ENCODE measurements at places on chromosomes 6 and 20. TPM values are rescaled to one million over a fixed set of nuclear protein-coding genes. Genes with fewer than 3 reads are reported as not detected.

DNA sequence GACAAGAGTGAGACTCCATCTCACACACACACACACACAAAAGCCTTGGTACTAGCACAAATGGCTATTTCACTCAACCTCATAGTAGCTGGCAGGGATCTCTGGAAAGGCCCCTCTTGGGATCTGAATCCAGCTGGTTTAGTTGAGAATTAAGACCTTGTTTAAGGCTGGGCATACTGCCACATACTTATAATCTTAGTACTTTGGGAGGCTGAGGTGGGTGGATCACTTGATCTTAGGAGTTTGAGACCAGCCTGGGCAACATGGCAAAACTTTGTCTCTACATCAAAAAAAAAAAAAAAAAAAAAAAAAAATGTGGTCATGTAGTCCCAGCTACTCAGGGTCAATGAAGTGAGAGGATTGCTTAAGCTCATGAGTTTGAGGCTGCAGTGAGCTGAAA lies 628.3 kb downstream of the MMUT start:
- DNase-seq, result peak; percentile 47

- DNase-seq, result no peak
Measured at GRCh38 chr20:62361799-62362589, 5.1 kb downstream of the LAMA5 start.

DNA sequence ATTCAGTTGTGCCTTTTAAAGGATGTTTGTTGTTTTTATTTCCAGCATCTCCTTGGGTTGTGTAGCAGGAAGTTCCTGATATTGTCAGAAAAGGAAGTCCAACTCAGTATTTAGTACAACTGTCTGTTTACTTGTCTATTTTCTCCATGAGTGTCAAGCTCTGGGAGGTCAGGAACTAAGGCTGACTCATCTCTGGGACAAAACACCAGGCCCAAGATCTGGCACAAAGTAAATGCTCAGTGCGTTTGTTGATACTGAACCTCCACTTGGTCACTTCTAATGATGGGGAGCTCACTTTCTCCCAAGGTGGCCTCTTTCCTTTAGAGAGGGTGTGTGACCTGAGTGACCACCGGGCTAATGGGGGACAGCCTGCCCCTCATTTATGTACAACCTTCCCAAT lies 12.6 kb upstream of the PIGU start:
- no peak for DNase-seq

GRCh38 chr20:45105317-45105716 lies 4.4 kb upstream of the KCNS1 start:
- no peak for DNase-seq

DNA sequence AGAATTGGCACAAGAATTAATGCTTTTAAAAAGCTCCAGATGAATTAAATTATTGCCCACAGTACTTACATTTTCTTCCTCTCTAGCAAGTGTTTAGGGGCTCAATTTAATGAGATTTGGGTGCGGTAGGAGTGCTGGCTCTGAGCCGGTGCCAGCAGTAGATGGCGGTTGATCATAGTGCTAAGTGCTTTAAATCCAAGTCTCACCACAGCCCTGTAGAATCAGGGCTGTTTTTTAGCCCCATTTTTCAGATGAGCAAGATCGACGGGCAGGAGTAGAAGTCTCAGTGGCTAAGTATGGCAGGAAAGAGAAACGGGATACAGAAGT lies 136.9 kb upstream of the SALL4 start:
- DNase-seq, result peak; percentile 84

DNA sequence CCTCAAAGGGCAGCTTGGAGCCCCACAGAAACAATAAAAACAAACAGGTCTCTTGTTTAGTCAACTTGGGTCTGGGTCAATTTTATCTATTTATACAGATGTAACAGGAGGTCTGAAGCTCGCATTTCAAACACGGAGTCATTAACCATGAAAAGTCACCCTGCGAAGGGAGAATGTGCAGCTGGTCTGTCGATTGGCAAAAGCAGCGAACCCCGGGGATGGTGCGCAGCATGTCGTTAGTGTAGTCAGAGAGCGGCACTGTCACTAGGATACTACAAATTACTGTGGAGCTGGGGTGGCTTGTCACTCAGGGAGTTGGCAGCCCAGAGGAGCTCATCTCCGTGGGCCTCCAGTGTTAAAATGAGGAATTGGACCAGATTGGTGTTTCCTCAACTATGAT lies 190.4 kb upstream of the ARG1 start:
- DNase-seq, result peak; percentile 90

- no peak for DNase-seq
Measured at GRCh38 chr6:148932731-148933130, 185.9 kb downstream of the UST start.

Gene BPI
- not detected for total RNA-seq

Gene GNMT
- total RNA-seq, result 1.8 TPM

DNA sequence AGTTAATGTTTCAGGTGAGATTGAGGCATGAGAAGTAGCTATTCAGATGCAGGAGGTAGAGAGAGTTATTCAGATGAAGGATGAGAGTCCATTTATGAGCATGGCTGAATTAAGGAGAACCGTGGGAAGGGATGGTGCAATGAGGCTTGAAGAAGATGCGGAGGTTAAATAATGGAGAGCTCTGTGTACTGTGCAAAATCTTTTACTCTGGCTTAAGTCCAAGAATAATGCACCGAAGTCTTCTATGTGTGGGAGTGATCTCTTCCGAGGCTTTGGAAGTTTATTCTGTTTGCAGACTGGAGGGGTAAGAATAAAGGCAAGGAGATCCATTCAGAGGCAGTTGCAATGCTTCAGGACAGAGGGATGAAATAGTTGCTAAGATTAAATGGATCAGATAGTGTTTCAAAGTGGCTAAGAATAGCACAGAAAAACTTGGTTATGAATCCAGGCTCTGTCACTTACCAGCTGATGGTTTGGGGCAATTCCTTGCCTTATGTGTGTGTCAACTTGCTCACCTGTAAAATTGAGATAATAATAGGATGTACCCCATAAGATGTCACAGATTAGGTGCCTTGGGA lies 467.1 kb downstream of the HDGFL1 start:
- DNase-seq, result no peak

Gene RBM24
- total RNA-seq, result 0.55 TPM

DNA sequence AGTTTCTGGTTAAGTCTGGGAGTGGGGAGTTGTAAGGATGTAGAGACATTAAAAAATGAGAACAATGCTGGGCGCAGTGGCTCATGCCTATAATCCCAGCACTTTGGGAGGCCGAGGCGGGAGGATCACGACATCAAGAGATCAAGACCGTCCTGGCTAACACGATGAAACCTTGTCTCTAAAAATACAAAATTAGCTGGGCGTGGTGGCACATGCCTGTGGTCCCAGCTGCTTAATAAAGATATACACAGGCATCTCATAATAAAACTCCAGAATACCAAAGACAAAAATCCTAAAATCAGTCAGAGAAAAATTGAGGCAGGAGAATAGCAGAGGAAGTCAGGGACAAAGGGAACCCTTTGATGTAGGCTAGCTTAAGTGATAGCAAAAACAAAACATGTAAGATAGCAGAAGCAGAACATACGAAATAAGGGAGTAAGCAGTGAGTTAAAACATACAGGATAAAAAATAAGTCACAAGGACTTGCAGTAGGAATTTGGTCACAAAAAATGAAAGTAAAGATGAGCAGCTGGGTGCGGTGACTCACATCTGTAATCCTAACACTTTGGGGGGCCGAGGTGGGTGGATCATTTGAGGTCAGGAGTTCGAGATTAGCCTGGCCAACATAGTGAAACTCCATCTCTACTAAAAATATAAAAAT lies 23.6 kb downstream of the DDX43 start:
- DNase-seq, result no peak

GRCh38 chr6:48240287-48240686 lies 129.3 kb upstream of the PTCHD4 start:
- DNase-seq, result no peak

DNA sequence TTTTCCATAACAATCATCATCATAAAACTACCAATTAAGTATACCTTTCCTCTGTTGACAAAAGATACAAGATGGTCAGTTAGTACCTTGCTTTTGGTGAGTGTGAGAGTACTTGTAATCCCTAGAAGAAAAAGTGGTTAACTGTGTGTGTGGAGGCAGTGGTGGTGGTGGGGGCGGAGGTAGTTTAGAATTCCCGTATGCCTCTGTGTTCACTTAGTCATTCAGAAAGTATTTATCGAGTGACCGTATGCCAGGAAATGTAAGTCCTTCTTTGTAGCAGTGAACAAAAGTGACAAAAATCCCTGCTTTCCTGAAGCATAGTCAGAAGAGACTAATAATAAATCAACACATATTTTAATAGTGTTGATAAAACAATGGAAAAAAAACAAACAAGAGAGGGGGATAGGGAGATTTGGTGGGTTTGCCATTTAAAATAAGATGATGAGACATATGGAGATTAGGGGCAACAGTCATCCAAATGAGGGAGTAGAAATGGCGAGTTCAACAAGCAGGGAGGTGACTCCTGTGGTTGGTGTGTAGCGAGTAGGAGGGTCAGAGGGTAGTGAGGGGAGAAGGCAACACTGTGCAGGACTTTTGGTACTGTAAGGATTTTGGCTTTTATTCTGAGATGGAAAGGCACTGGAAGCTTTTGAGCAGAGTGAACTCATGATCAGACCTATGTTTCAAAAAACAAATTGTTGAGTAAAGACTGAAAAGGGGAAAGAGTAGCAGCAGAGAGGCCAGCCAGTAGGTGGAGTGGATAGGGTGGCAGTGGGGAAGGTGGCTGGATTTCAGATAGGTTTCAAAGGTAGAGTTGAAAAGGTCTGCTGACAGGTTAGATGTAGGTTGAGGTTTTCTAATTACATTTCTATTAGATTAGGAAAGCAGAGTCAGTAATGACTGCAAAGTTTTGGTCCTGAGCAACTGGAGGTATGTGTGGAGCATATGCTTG lies 40.3 kb upstream of the SIM1 start:
- DNase-seq, result no peak

GRCh38 chr6:123462152-123462551 lies 174.6 kb downstream of the TRDN start:
- DNase-seq, result no peak

Gene DSP
- 0.46 TPM for total RNA-seq

Gene TMEM151B
- total RNA-seq, result 9.9 TPM

DNA sequence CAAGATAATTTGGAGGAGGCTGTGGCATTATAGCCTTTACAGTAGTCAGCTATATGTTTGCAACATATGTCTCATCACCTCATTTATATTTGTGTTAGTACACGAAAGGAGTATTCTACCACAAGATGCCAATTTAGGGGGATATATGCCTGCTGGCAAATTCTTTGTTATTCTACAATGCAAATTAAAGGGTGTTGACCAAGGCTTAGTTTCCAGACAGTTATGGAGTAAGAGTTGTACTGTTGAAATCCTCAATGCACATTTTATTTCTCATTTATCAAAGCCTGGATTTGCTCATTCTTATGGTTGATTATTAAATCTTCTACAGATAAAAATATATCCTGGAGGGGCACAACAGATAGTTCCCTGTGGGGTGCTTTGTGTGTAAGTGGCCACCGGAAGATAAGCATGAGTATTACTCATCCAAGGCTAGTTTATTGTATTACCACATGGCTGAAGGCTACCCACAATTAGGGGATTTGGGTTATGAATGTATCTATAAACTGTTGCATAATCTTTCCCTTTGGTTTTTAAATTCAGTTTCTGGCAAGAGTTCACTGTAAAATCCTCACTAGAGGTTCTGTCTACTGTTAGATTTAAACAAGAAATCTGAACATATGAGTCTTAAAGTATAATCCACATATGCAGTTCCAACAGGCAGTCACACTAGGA lies 9.0 kb downstream of the CST9 start:
- DNase-seq, result peak; percentile 51

- no peak for DNase-seq
Measured at GRCh38 chr20:47605673-47606413, 104.2 kb downstream of the NCOA3 start.

DNA sequence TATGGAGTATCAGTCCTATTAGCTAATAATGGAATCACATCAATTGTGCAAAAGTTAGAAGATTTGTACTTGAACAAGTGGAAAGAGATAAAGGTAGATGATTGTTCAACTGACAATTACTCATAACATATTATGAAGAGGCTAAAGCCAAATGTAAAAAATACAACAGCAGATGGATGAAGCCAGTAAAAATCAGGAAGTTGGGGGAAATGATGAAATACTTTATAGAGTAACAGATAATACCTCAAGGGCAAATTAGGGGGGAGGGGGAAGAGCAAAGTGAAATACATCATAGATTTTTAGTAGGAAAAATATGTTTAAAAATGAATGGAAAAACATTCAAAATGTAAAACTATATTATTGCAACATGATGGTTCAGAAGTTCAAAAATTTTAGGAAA lies 114.0 kb downstream of the PDSS2 start:
- peak; percentile 36 for DNase-seq

Gene TREM1
- not detected for total RNA-seq

- DNase-seq, result no peak
Measured at GRCh38 chr6:98932381-98932780, 15.4 kb downstream of the FBXL4 start.

Measured in A673 (cell line).